Mesothelial cell of epicardium (in vitro differentiated cells): ENCODE measurements at places on chromosomes 4 and X.

DNA sequence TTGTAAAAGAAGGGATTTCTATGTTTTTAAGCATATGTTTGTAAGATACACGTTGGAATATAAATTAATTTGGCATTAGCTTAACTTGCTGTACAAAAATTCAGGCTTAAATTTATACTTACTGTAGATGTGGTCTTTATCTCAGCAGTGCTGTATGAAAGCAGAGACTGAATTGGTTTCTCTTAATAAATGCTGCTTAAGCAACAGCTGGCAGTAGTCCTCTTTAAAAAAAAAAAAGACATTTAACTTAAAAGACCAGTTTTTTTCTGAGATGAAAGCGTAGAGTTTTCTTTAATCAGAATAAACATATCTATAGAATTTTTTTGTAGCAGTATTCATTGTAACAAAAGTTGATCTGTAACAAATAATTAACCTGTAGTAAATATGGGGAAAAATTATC, 124.6 kb downstream of the RAP1GDS1 start:
- no peaks in the 10 kb centered on the region for H3K4me1 ChIP-seq
- H3K4me3 ChIP-seq = no peak overlapping the region
- DNase-seq = no peak
- no peaks in the 10 kb centered on the region for H3K27me3 ChIP-seq
- H3K36me3 ChIP-seq = no peaks in the 10 kb centered on the region

DNA sequence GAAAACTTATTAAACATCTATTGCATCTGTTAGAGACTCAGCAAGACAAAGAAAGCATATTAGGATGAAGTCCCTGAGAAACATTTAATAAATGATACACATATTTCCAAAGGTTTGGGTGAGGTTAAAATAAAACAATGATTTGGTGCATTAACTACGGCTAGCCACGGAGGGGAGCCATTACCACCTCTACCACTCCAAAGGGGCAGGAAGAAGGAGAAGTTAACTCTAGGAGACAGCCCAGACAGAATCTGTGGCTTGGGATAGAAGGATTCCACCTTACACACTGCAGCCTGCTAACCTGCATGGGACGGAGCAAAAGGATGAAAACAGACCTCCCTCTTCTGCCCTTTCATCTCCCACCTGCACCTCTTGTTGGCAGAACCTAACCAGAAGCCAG, 189.1 kb upstream of the C1QTNF7 start:
- H3K27me3 ChIP-seq = no peaks in the 10 kb centered on the region
- no peak overlapping the region for H3K4me3 ChIP-seq
- H3K36me3 ChIP-seq = no peaks in the 10 kb centered on the region

- no peaks in the 10 kb centered on the region for H3K36me3 ChIP-seq
- no peaks in the 10 kb centered on the region for H3K27me3 ChIP-seq
- H3K27ac ChIP-seq = no peak overlapping the region
- no peak for DNase-seq
- no peak overlapping the region for H3K4me3 ChIP-seq
- no peaks in the 10 kb centered on the region for H3K4me1 ChIP-seq
Measured at GRCh38 chr4:92399032-92399431, 95.3 kb downstream of the GRID2 start.

- H3K4me3 ChIP-seq = no peak overlapping the region
- no peak for DNase-seq
Measured at GRCh38 chr4:41189076-41189475, 25.3 kb downstream of the APBB2 start.

- DNase-seq = no peak
- no peak overlapping the region for H3K4me3 ChIP-seq
- peak overlapping the region; percentile 98 for H3K27ac ChIP-seq
Measured at GRCh38 chrX:16827225-16827624, 41.0 kb downstream of the TXLNG start.
